Esophagus mucosa (tissue), 1 donor: ENCODE measurements at places on chromosomes 6 and 20.

DNA sequence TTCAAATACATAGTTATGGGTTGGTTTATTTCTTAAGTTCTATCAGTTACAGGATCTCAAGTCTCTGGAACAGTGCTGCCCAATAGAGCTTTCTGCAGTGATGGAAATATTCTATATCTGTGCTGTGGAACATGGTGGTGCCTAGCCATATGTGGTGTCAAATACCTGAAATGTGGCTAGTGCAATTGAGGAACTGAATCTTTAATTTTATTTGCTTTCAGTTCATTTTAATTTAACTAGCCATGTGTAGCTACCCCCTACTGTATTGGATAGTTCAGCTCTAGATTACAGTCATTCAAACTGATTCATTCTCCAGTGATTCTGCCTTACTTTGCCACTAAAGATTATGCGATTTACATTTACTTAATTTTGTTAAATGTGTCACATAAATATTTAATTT is 503.2 kb downstream of the CDKAL1 start:
- ATAC-seq, result no peak

- ATAC-seq, result no peak
Observed at GRCh38 chr20:50129662-50130355, 16.9 kb upstream of the UBE2V1 start.

- no peak for ATAC-seq
Observed at GRCh38 chr20:64035066-64035932, 683 bp upstream of the C20orf204 start.

DNA sequence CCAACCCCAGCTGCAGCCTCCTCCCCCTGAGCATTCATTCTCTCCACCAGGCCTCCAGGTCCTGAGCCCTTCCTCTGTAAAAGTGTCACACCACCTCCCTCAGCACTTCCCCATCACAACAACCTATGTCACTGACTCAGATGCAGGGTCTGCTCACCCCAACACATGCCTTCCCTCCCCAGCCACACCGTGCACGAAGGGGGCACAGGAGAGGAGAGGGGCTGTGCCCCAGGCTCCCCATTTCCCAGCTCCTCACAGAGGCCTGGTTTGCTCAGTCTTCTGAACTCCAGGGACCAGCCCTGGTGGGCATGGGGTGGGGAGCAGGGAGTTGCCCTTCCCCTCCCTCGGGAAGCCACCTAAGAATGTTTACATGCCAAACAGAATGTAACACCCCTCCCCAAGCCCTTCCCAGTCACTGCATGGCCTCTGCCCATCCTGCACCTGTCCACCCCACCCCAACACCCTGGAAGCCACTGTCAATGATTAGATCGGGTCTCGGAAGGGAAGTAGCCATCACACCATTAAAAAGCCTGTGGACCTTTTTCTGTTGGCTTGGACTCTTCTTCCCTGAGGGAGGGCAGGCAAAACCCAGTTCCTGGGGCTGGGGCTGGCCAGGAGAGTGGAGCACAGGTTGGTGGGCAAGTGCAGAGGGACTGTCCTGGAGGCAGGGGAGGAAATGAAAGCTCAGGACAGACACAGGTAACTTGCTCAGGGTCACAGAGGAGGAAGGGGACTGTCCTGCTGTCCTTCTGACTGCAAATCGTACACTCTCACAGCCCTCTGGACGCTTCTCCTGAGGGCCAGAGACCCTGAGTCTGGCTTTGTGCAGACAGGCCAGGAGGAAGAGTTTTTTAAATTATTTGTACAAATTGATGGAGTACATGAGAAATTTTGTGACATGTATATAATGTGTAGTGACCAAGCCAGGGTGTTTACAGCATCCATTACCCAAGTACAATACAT is 10.1 kb upstream of the SLC22A7 start:
- no peak for ATAC-seq

DNA sequence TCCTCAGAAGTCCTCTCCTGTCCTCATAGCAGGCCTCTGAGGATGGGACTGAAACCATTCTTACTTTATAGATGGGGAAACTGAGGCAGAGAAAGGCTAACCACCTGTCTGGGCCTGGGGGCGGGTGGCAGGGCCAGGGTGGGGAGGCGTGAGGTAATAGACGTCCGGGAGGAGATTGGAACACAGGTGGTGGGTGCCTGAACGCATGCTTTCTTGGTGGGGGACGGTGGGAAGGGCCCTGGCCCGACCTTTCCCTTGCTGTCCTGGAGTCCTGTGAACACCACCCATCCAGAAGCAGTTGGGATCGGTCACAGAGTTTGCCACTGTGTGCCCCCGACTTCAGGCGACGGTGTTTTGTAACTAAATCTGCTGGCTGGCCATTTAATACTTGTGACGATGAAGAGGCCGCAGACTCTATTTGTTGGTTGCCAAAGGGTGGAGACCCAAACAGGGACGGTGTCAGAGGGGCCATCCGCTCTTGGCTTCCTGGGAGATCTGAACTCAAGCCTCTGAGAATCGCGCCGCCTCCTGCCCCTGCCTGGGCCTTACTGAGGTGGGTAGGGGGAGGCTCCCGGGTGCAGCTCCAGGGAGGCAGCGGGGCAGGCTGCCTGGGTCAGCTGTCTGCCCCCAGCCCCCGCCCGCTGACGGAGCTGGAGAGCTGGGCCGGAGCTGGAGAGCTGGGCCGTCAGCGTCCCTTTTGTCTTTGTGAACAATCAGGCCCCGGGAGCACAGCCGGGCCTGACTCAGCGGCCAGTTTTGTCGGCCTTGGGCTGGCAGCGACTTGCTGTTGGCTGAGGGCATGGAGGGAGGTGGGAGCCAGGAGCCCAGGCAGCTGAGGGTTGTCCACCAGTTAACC is 4.1 kb downstream of the RBM38 start:
- no peak for ATAC-seq

- no peak for ATAC-seq
Observed at GRCh38 chr6:49782293-49782692, 4.8 kb downstream of the PGK2 start.

- ATAC-seq, result no peak
Observed at GRCh38 chr20:35404614-35405259, 7.0 kb downstream of the UQCC1 start.

GRCh38 chr20:5077761-5078387 is 41.9 kb downstream of the PCNA start:
- ATAC-seq, result no peak
